ENCODE measurements at places on chromosomes 11 and 22. TPM values are rescaled to one million over a fixed set of nuclear protein-coding genes. Genes with fewer than 3 reads are reported as not detected.

Gene EHF
- total RNA-seq: not detected

Gene CD3D
- not detected for total RNA-seq

Gene MOGAT2
- total RNA-seq: not detected

Gene LRRC4C
- 52.3 TPM for total RNA-seq

Gene CAPN1
- 91.9 TPM for total RNA-seq

Gene ART1
- not detected for total RNA-seq

Gene DNAJB7
- not detected for total RNA-seq

Gene PATE2
- total RNA-seq: not detected

Gene LARGE2
- 10.9 TPM for total RNA-seq

Gene IGSF22
- not detected for total RNA-seq

Gene SESN3
- 6.7 TPM for total RNA-seq

Gene CCDC82
- total RNA-seq: 33.1 TPM
